ENCODE measurements at places on chromosomes 12 and 14.

DNA sequence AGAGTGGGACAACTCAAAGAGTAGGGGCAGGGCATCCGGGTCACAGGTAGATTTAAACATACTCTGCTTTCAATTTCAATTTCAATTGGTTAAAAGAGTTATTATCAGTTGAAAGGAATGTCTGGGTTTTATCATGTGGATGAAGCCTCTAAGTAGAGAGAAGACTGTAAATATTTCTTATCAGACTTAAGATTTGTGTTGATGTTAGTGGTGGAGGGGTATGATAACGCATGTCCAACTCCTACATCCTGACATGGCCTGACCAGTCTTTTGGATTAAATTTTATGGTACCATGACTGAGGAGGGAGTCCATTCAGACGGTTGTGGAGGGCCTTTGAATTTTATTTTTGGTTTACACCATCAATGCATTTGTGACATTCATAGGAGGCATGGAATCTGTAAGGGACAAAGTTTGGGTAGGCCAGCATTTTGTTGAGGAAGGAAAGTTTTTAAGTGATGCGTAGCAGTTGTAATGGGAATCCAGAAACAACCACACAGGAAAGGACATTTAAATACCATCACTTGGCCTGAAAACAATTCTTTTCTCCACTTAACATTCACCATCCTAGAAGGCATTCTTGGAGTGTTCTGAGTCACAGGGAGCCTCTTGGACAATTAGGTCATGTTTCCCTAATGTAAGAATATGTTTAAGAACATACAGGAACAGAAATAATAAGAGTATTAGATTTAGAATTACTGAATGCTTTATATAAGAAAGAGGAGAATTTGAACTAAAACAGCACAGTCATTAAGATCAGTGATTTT, 371.9 kb downstream of the ATP23 start:
- no peak for DNase-seq

DNA sequence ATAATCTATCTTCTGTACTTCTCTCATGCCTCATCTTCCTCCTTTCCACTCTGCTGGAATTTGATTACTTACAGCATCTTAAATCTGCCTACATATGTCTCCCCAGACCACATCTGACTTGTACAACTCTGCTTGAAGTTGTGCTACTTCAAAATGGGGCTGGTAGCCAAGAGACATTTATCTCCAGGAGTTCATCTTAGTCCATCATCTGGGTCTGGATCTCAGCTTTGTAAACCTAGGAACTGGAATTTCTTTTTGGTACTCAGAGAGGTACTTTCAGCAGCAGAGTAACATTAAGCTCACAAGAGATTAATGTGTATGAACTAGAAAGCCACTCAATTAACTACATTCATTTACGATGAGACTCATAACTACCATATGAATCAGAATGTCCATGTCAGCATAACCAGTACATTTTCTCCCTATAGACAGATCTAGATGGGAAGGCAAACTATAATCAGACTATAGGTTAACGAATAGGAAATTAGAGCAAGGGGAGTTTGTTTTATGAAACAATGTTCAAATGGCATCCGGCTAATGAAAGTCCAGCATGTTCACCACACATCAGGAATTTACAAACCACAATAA, 178.8 kb downstream of the CEP128 start:
- DNase-seq = no peak

- DNase-seq = no peak
Observed at GRCh38 chr14:68405961-68406360, 386.9 kb downstream of the ZFP36L1 start.

DNA sequence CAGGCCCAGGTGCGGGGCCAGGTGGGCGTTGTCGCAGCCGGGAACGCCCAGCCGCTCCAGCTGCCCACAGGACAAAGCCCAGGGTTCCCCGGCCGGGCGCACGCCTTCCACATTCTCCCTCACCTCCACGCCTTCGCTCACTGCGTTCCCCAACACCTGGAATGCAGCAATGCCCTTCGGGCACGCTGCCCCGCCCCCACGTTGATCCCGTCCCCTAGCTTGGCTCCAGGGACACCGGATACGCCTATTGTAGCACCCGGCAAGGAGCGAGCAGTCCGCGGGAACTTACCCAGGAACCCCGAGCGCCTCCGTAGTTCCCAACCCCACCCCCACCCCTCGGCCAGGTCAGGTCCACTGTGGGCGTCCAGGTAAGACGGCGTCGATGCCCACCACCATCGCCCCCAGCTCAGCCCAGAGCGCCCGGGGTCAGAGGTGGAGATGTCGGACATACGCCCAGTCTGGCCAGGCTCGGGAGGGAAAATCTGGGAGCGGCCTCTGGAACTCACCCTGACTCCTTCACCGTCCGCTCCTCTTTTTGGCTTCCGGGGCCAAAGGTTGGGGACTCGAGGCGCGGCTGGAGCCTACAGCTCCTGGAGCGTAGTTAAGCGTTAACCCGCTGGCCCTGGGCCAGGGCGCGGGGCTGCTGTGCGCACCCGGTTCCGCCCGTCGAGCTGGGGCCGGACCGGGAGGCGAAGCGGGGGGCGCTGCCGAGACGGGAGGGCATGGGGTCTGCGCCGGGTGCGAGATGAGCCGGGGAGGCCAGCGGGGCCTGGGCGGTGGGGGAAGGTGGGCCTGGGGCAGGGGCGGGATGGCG, 594 bp upstream of the CEP170B start:
- DNase-seq = no peak

DNA sequence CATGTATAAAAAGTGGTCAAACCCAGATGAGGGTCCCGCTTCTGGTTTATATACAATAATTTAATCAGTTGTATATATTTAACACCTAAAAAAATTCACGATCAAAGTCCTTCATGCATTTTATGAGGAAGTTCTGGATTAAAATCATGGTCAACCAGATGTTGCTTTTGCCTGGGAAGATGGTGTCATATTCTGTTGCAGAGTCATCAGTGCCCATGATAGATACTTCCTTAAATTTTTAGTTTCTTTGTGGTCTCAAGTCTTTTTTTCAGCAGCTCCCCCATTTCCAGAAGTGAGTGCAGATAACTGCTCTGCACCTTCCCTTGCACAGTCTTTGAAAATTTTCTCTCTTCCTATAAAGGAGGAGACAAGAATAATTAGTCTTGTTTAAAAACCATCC, 16.1 kb downstream of the ERP29 start:
- no peak for DNase-seq
